ENCODE measurements at places on chromosomes 11 and 22. TPM values are rescaled to one million over a fixed set of nuclear protein-coding genes. Genes with fewer than 3 reads are reported as not detected.

The SCT gene
- not detected for total RNA-seq

The TSGA10IP gene
- not detected for total RNA-seq

The POU2AF3 gene
- not detected for total RNA-seq

The ABCC8 gene
- total RNA-seq: not detected

The SMIM35 gene
- not detected for total RNA-seq

The DCDC1 gene
- total RNA-seq: not detected
